Urinary bladder (tissue), 4 donors: ENCODE measurements at places on chromosomes 2 and 18.

GRCh38 chr2:3522961-3523421, 3.7 kb upstream of the ADI1 start:
- DNase-seq, result no peak

GRCh38 chr2:72300147-72300684, 152.6 kb upstream of the CYP26B1 start:
- no peak for DNase-seq

- no peak for DNase-seq
These were observed 17.6 kb upstream of the CD28 start for GRCh38 chr2:203688798-203689197.

DNA sequence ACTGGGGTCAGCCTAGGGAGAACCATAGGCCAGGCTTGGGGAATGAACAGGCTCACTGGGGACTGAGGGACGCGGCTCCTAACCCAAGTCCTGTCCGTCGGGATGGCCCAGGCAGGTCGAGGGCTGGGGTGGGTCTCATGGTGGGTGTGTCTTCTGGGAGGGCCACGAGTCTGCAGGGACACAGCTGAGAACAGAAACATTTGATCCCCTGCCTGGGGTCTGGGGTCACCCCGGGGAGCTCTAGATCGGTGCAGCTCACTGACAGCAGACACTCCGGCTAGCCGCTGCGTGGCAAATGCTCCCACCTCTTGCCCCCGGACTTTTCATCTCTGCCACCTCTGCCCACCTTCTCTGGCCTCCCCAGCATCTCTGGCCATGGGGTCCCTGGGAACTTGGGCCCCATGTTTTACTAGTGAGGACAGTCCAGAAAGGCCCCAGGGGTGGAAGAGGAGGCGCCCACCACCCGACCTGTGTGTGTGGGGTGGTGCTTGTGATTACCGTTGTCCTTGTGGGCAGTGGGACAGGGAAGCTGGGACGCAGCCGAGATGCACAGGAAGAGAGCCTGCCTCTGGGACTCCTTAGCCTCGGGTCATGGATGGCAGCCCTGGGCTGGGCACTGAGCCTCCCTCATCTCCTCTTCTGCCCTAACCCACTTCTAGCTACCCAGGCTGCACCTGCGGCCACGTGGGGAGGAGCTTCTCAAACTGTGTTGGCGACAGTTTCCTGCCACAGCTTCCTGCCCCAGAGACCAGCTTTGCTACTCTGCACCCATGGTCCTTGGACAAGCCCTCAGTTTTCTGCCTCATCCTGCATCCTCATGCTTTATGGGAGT, 4.9 kb downstream of the ZAP70 start:
- no peak for DNase-seq

- DNase-seq, result no peak
These were observed 32.5 kb upstream of the REG3G start for GRCh38 chr2:78992807-78993517.

DNA sequence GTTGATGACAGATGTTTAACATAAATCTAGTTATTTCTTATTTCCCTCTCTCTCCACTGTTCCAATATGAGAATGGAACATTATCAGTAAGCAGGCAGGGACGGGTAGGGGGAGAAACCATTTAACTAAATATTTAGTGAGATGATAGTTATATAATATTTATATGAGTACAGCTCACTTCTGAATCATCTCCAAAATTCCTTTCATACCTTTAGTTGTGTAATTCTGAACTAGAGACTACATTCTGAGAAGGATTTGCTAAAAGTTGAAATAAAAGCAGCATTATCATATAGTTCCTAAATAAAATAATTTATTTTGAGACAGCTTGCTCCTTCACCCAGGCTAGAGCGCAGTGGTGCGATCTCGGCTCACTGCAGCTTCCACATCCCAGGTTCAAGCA, 41.4 kb downstream of the B4GALT6 start:
- no peak for DNase-seq

DNA sequence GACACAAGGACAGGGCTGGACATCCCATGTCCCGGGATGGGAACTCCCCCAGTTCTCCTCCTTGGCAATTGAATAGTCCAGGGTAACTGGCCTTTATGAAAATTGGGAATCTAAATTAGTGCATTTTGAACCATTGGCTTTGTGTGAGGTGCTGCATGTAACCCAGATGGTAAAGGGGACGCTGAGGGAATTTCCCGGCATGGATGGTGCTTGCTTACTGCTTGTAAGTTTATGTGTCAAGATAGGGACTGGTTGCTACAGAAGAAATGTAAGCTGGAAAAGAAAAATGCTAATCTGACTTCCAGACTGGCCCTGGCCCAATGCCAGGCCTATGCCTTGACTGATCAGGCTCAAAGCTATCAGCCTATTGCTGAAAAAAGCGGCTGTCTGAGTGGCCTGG, 1096.7 kb upstream of the DDX18 start:
- DNase-seq, result no peak

DNA sequence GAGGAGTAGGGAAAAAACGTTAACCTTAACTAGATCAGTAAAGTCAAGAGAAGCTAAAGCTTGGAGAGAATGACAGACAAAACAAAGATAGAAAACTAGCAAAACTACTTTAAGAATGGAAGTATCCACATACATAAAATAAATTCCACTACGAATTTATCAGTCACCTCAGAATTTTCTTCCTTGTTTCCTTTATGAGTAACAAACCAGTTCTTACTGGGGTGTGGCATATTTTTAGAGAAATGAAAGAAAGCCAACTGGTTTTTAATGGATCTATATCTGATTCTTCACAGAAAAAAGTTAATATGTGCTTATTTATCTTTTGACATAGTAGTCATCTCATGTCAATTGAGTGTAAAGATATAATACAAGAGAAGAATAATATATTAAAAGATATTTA, 2033.7 kb upstream of the CELF4 start:
- no peak for DNase-seq

DNA sequence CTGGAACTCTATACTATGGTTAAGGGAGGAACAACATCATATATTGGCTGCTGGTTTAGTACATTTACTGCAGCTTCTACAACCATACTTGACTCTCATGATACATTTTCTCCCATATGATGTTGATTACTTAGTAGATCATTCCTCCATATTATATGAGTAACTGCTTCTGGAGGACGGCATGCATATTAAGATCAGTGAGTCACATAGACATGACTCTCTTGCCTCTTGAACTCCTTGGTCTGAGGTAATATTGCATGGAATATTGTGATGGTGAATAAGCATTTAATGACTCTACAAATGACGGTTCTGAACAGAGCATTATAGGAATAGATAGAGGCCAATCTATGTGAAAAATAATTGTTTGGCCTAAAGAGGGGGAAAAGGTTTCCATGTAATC, 418.8 kb upstream of the SPHKAP start:
- no peak for DNase-seq

GRCh38 chr2:238226698-238227586, 12.9 kb downstream of the HES6 start:
- no peak for DNase-seq

- DNase-seq, result no peak
These were observed 111.6 kb upstream of the NABP1 start for GRCh38 chr2:191566344-191566743.

DNA sequence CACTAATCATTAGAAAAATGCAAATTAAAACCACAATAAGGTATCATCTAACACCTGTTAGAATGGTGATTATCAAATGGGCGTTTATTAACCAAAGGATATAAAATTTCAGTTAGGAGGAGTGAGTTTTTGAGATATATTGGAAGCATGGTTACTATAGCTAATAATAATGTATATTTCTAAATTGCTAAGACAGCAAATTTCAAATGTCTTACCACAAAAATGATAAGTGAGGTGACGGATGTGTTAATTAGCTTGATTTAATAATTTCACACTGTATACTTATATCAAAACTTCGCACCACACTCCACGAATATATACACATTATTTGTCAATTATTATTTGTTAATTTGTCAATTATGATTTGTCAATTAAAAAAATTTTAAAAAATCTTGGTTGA, 227.2 kb upstream of the DDX18 start:
- DNase-seq, result no peak

GRCh38 chr2:12006850-12007249, 260.4 kb downstream of the LPIN1 start:
- no peak for DNase-seq

GRCh38 chr18:70047931-70048603, 100.4 kb upstream of the CD226 start:
- DNase-seq, result no peak

- DNase-seq, result no peak
These were observed 13.9 kb downstream of the SPATS2L start for GRCh38 chr2:200320344-200320743.

- no peak for DNase-seq
These were observed 402.0 kb downstream of the ALK start for GRCh38 chr2:29519338-29519925.

DNA sequence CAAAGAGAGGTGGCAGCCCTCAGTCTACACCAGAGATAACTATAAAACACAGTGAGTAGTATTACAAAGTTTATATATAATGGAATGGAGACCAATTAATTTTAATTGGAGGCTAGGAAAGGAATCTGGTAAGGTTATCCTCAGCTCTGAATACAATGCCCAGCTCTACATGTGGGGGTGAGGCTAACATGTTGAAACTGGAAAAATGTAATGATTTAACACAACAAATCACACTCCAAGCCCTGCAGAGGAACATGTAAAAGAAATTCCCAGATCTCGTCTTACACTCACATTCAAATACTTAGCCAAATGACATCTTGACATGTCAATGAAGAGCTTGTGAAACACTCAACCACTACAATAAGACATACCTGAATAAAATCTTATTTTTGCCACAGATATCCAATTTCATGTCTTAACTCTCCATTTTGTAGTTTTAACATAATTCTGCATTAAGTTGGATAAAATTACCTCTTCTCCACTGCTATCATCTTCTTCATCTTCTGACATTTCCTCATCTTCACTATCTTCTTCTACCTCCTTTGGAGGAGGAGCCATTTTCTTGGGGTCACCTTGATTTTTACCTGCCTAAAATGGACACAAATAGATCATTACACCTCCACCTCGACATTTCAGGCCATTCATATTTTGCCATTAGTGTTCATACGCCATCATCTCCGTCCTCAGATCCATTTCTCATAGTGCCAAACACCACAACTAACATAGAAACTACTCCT, 1.4 kb downstream of the NCL start:
- no peak for DNase-seq

- no peak for DNase-seq
These were observed 138.4 kb upstream of the NOSTRIN start for GRCh38 chr2:168663993-168664392.

DNA sequence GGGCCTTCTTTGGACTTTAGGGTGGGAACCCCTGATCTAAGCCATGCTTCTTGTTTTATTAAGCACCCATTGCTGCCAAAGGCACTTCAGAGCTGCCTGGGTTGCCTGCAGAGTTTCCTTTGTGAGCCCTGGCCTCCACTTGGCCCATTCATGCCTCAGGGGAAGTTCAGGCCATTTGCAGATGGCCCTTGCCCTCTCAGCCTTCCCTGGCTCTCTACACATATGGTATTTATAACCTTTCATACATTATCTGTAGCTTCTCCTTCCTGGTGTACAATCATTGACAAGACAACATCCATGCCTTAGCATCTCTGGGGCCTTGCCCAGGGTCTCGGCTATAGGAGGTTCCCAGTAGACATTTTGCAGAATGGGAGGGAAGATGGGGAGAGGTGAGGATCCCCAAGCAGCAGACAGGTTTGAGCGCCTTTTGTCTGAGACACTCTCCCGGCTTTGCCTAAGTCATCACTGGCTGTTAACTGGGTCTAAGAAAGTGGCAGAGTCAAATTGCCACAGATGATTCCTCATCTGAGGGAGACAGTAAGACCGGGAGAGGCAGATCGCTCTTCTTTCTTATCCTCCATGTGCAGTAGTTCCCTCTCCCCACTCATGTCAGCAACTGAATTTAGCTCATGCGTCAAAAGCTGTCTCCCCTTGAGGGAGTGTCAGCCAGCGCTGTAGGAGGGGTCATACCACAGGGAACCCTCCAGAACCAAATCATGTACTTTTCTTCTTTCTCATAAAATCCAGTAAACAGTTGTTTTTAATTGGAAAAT, 2.7 kb downstream of the EHD3 start:
- no peak for DNase-seq

DNA sequence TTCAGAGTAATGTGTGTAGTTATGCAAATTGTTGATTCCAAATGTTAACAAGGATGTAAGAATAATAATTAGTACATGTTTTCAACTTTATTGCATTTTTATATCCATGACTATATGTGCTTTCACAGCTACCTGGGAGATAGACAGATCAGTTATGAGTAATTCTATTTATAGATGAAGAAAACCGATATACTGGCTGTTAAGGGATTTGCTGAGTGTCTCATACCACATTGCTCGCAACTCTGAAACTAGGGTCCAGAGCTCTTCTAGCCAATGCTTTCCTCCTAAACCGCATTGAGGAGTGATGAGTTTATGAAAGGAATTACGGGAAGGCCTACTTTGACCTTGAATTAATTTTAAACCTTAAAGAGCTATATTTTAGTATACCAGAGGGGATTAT, 202.3 kb downstream of the MYO3B start:
- DNase-seq, result no peak

- no peak for DNase-seq
These were observed 20.5 kb upstream of the GNAL start for GRCh38 chr18:11668441-11669169.

- no peak for DNase-seq
These were observed 219.8 kb downstream of the PTGR3 start for GRCh38 chr18:74989134-74989533.

DNA sequence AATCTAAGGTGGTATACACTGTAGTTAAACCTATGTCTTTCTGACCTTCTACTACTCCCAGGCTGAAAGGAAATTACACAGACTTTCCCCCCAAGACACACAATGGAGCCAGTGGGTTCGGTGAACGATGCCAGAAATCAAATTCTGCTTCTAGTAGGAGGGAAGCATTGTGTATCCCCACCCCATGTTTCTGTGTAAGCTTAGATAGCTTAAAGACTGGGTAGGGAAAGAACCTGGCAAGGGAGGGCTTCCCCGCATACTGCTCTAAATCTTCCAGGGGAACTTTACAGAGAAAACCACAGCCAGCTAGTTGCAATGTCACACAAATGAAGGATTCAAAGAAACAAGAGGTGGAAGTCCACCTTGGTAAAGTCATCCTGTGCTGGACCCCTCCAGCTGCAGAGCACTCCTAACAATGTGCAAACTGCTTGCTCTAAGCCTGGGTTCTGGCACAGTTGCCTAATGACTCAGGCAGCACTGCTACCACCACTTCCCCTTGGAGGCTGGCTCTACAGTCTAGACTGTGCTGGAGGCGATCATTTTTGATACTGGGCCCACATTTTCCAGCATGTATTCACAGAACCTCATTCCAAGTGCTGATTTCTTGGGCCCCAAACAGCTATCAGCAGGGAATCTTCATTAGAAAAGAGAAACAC, 47.5 kb downstream of the TRIB2 start:
- DNase-seq, result no peak

- no peak for DNase-seq
These were observed 36.0 kb downstream of the SMIM21 start for GRCh38 chr18:75391279-75392225.

- no peak for DNase-seq
These were observed 40.0 kb downstream of the TEX44 start for GRCh38 chr2:231632559-231633142.

- DNase-seq, result no peak
These were observed 39.6 kb downstream of the TTC39C start for GRCh38 chr18:24054130-24054529.
